ENCODE measurements at places on chromosomes 1 and 21. TPM values are rescaled to one million over a fixed set of nuclear protein-coding genes. Genes with fewer than 3 reads are reported as not detected.

LAMB3 gene
- total RNA-seq: 20.2 TPM

KIF26B gene
- total RNA-seq: 0.10 TPM

FMO4 gene
- total RNA-seq: 0.86 TPM

KCTD3 gene
- total RNA-seq: 35.4 TPM

LORICRIN gene
- not detected for total RNA-seq

GBP7 gene
- total RNA-seq: not detected

C1orf21 gene
- 8.0 TPM for total RNA-seq

DENND4B gene
- total RNA-seq: 32.7 TPM

REN gene
- total RNA-seq: not detected

DDX59 gene
- 14.8 TPM for total RNA-seq

CPT2 gene
- total RNA-seq: 7.6 TPM

NEGR1 gene
- not detected for total RNA-seq

CFHR2 gene
- total RNA-seq: not detected
